ENCODE measurements at places on chromosomes 1 and 21.

GRCh38 chr1:158121604-158122254, 59.0 kb upstream of the CD1D start:
- DNase-seq = no peak

- no peak for DNase-seq
Measured at GRCh38 chr21:46078978-46079351, 18.9 kb upstream of the COL6A2 start.

DNA sequence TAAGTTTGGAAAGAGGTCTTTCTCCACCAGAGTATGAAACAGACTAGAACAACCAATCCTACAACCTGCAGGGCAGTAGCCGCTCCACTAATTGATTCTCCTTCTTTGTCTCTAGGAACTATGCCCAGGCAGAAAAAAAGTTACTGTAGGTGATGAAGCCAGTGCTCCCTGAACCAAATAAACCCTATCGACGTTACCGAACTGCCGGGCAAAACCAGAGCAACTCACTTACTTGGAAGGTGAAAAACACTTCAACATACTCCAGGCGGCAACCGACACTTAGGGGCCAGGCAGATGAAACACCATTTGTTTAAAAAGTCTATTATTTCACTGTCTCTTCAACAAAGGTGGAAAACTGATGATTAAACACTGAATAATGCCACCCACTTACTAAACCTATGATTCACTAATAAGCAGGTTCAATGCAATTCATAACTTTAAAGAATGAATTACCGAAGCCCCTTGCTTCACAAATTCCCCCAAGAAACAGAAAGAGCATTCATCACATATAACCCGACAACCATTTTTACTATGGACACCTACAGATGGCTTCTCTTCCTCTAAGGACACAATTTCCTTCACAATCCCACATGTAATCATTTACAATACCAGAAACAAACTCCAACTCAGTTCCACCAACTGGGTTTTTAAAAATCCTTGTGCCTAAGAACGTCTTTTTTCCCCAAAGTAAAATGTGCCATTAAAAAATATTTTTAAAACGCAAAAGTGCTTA, 1.6 kb downstream of the NRIP1 start:
- DNase-seq = no peak

DNA sequence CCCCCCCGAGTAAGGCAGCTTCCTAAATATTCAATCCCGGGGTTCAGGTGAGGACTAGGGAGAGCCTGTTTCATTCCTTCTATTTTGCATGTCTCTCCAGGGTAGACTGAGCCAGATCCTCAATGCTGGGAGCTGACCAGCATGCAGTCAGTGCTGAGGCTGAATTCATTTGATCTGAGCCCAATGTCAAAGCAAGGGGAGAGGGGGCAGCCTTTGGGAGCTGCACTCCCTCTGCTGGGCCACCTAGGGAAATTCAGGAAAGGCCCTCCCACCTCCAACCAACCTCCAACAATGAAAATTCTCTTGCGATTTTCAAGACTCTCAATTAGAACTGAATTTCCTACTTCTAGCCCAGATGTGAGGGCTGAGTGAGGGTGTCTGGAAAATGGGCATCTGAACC, 371.2 kb downstream of the NPHP4 start:
- DNase-seq = no peak

DNA sequence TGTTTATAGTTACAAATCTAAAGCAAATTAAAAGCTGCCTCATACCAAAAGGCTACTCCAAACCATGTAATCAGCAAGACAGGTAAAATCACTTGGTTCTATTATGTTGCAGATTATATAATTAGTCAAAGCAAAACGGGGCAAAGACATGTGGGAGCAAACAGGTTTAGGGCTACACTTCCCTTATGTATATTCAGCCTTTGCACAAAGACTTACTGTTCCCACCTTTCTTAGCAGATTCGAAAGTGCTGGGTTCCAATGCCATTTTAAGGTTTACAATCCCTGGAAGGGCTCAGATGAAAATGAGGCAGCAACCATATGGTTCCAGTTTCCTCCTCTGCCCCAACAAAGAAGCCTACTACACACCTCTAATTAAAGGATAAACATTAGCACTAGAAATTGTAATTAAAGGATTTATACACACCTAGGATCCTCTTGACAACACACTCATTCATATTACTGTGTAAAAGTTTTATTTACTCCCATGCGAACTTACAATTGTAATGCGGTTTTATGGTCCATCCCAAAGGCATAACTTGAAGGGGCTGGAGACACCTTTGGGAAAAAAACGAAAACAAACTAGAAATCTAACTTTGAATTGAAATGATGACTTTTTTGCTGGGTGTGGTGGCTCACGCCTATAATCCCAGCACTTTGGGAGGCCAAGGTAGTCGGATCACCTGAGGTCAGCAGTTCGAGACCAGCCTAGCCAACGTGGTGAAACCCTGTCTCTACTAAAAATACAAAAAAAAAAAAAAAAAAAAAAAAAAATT, 117.3 kb upstream of the PKN2 start:
- no peak for DNase-seq

DNA sequence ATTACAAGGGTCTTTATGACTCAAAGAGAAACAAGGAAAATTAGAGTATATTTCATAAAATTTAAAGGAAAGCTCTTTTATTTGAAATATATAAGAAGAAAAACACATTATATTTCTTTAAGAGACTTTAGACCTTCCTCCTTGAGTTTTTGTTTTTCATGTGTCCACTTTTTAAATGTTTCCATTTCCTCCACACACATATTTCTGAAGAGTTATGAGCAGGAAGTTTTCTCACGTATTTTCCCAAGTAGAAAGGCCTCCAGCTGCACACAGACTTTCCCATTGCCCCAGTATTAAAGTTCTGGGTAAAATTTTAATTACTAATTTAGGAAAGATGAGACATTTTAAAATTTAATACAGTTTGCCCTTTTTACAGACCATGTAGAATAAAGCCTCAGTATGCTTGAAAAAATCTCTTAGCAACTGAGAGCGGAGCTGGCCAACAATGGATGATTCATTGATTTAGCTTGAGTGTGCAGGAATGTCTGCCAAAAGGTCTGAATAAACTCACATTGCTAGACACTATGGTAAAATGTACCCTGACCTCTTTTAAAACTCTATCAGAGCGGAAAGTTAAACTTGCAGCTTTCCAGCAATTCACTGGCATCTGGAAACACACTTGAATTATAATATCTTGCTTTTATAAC, 57.9 kb downstream of the DDAH1 start:
- DNase-seq = no peak

DNA sequence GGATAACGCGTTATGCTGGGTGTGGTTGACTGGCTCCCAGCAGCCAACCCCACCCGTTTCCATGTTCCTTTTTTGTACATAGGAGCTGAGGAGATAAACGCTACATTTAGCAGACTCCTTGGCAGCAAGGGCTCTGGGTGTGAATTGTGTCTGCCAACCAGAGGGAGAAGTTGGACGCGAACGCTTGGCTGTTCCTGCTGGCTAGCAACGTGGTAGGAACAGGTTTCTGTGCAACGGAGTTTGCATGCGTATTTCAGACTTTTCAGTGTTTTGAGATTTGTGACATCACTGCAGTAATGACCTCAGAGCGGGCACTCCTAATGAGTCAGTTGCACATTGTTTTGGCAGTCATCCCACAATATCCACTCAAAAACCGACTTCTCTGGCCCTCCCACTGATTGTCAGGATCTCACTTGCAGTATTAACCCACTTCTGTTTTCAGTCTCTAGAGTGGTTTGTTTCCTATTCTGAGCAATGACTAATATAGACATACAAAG, 98.7 kb upstream of the RGS1 start:
- no peak for DNase-seq

GRCh38 chr1:161730050-161730564, 8.8 kb downstream of the FCRLB start:
- no peak for DNase-seq

DNA sequence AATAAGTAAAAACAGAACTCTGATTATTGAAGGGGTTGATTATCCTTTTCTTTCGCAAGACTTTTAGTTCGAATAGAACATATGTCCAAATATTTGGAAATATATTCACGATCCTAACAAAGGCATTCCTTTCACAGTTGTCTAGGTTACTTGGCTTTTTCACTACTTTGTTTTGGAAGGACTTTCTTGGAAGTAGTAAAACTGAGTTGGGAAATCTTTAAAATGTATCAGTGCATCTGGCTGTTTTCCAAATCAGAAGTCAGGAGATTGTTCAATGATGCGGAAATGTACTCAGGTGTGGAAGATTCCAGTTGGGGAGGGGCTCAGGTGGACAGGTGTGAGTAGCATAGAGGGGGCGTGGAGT, 67.1 kb downstream of the SH3BGR start:
- DNase-seq = no peak

DNA sequence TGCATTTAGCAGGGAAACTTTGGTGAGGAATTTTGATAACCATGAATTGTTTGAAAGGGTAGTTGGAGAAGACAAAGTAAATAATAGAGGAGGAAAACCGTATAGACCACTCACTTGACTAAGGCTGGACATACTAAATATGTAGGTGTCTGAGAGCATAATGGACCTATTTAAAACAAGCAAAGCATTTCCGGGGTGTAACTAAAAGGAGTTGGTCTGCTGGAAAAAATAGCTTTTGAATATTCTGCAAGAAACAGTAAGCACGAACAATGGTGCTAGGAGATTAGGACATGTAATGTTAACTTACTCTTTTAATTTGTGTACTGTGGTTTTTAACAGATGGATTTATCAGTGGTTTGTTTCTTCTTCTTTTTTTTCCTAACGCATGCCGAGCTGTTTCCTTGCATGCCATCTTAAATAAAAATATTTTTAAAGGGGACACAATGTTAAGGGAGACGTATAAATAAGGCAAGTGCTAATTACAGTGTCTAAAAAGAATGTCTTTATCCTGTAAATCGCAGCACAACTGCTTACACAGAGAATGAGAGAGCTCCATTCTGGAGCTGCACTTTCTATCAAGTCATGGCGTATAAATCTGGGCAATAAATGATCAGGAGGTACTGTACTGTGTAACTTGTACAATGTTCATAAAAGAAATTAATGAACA, 492.1 kb downstream of the LMO4 start:
- DNase-seq = no peak

DNA sequence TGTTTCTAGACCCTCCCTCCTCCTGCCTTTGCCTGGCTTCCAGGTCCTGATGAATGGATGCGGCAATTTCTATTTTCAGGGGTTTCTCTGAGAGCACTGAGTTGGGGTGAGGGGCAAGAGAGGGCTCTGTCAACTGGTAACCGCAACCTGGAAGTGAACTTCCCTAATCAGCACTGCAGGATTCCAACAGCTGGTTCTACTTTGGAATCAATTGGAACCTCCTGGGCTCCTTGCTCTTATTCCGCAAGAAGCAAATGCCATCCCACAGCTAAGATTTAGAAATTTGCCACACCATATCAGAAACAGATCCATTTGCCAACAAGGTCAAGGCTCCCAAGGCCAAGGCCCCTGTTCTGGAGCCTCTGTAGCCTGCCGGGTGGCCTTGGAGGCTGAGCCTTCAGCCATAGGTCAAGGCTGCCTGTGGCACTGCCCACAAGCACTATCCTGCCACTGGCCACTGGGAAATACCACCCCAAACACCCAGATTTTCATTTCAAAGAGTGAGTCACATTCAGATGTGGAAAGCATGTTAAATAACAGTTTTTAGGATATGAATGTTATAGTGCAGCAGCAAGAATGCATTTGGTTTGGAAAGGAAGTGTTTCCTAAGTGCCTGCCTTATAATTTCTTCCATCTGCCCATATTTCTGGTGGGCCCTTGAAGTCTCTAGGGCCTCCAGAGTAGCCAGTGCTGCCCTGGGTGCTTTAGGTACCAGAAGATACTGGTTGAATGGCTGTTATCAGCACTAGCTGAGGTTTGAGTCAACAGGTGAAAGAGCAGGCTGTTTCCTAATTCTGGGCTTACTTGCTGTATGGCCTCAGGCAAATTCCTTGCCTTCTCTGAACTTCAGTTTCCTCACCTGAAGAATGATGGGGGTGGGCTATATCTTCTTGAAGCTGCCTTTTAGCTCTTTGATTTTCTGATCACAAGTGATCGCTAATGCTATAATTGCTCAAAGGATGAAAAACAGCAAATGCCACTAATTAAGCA, 56.3 kb upstream of the JUN start:
- DNase-seq = no peak

GRCh38 chr1:179781962-179782361, 38.9 kb downstream of the FAM163A start:
- no peak for DNase-seq

GRCh38 chr1:160581961-160582360, 2.7 kb upstream of the CD84 start:
- DNase-seq = no peak

GRCh38 chr1:2481885-2482284, 5.8 kb downstream of the PLCH2 start:
- DNase-seq = no peak

GRCh38 chr1:156600733-156601121, 552 bp downstream of the GPATCH4 start:
- no peak for DNase-seq

DNA sequence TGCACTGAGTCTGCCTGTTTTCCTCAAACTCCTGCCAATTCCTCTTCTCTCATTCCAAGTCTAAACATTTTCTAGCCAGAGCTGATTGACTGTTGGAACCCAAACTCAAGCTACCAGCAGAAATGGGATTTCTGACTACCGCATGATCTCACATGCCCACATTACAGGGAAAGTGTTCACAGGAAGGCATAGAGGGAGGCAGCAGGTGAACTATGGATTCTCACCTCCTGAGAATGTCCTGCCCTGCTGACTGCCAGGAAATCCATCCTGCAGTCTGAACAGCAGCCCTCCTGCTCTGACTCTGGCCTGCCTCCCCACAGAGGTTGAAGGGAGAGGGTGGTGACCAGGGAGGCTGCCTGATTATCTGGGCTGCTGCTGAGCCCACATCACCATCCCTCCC, 22.5 kb downstream of the IQGAP3 start:
- no peak for DNase-seq

- no peak for DNase-seq
Measured at GRCh38 chr21:41431788-41432548, 5.9 kb downstream of the MX1 start.

Measured in T-helper 22 cell (primary cell).